NCI-H748 treated with DMSO at 0.1 percent for 48 hours (cell line): ENCODE measurements at places on chromosomes 1 and 21.

DNA sequence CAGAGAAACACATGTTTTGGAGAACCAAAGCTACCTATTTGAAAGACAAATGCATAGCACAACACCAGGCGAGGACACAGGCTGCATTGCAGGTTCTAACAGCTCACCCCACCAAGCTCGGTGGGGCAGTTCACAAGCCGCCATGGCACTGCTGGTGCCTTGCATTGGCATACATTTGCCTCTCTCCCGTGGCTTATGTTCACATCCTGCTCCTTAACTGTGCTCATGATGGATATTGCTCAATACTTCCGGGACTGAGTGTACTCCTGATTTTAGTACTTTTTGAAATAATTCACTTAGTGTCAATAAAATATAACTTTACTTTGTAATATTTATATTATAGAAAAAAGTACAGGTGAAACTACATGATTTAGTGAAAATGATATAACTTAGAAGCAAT lies 1187.4 kb upstream of the NCAM2 start:
- DNase-seq: no peak

GRCh38 chr1:226965581-226966440 lies 25.7 kb downstream of the COQ8A start:
- no peak for DNase-seq

DNA sequence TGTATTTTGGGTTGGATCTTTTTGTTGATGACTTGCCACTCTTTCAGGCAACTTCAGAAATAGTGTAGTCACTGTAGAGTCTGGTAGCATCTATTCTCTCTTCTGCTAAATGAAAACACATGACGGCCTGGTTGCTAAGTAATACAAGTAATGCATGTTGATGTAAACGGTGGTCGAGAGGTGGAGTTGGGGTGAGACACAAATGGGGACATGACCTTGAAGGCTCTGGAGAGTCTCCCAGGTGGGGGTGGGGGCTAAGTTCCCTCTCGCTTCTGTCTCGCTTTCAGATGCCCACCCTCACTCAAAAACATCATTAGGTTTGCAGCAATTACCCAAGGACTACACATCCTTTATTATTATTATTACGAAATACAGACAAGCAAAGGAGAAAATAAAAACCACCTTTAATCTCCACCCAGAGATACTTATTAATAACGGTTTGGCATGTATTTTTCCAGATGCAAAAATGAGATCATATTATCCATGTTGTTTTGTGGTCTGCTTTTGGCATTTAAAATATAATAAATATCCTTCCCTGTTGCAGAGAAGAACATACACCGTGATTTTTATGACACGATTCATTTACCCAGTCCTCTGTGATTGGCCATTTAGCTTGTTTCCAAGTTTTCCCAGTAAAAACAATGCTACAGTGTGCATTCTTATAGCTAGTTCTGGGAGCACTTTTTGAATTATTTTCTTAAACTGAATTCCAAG lies 138.1 kb downstream of the MIS18A start:
- no peak for DNase-seq

DNA sequence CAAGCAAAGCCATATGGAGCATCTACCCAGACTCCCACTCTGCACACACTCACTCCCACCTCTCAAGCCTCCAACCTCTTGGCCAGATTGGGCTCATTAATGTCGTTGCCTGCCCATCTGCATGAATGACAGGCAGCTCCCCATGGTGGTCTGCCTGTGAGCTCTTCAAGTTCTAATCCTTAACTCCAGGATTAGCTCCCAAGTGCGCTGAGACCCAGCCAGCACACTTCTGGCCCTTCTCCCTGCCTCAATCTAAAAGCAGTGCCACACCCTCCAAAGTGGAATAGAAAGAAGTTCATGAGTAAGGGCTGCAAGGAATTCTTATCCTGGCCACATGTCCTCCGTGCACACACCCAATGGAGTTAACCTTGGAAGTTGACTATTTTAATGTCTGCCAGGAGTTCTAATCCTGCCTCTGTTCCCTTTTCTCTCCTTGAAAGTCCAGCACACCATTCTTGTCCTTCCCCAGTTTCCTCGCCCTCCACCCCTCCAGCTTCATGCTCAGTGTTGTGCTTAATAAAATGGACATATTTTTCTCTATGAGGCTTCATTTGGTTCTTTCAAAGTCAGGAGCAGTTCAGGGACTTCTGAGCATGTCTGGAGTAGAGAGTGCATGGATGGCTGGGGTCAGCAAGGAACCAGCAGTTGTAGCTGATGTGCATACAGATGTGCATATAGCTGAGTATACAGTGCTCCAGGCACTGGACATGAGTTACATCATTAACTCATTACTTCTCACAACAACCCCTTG lies 30.1 kb downstream of the CAMK1G start:
- DNase-seq: no peak

GRCh38 chr1:92949937-92950817 lies 11.1 kb downstream of the DIPK1A start:
- no peak for DNase-seq

- no peak for DNase-seq
These were observed 354.9 kb downstream of the BARHL2 start for GRCh38 chr1:90362163-90362562.

DNA sequence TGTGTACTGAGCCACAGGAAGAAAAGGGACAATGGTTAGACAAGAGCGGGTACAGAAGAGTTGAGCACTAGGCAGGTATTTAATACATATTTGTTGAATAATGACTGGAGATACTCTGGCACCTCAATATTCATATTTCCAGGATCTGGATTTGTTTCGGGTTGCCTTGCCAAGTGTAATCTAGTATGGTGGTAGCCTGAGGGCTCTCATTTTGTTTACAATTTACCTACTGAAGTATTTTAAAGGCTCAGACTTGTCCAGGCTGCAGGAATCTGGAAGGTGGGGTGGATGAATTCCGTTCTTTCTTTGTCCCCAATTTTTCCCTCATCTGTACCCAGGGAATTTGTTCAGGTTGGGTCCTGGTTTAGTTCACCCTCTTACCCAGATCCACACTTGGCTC lies 95.0 kb downstream of the CACHD1 start:
- no peak for DNase-seq

DNA sequence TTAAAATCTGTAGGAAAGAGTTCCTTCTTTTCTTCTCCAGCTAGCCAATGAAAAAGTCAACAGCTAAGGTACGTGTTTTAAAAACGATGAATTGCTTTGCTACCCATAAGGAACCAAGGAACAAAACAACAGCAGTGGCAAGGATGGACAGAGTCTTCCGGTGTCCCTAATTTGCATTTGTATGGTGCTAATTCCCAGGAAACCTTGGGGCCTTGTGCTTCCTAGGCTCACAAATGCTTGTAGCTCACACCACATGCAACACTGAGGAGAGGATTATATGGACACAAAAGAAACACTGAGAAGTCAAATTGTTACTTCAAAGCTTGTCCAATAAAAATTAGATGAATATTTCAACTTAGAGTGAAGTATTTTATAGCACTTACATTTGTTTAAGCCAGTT lies 1.8 kb upstream of the PGBD5 start:
- DNase-seq: peak; percentile 32

DNA sequence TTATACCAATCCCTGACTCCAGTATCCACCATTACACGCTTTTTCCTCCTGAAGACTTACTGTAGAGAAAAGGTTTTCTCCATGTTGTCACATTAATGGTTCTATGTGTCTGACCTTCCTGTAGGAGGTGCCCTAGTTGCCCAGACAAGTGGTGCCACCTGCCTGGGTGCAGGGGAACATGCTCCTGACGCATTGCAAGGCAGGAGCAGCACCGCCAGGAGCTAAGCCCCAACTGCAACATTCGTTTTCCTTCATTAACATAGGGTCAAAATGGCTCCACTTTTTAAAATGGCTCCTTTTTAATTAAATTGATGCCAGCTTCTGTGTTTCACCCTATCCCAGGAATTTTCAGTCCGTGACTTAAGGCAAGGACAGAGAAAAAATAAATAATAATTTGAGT lies 220.1 kb upstream of the SAMSN1 start:
- no peak for DNase-seq

- no peak for DNase-seq
These were observed 6.8 kb downstream of the FUBP1 start for GRCh38 chr1:77972080-77972479.

GRCh38 chr1:165888552-165888920 lies 61.1 kb downstream of the UCK2 start:
- no peak for DNase-seq

DNA sequence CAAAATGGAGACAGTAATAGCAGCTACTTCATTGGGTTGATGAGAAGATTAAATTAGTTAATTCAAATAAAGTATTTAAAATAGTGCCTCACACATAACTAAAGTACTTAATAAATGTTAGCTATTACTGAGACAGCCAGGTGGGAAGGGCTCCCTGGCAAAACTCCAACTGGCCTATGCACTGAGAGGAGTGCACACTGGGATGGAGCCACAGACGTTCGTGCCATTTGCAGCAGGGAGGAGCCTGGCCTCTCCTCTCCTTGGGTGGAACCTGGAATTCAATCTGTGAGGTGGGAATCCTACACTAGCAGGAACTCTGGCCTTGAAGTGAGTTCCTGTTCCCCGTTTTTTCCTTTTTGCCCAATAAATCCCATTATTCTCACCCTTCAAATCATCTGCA lies 28.1 kb downstream of the SLC5A9 start:
- DNase-seq: no peak

DNA sequence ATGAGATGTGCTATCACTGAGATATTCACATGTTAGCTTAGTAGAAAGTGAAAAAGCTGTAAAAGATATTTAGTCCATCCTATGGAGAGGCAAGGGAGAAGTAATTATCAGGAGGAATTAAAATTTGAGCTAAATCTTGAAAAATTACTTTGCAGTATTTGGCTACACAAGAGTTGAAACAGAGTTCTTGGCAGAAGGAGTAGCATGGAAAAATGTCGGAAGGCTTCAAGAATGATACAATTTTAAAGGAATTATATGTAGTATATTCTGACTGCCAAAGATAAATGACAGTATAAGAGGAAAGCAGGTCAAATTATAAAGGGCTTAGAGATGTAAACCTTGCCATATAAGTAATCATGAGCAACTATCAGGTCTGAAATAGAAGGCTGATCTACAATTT lies 518.9 kb downstream of the BRINP3 start:
- DNase-seq: no peak

DNA sequence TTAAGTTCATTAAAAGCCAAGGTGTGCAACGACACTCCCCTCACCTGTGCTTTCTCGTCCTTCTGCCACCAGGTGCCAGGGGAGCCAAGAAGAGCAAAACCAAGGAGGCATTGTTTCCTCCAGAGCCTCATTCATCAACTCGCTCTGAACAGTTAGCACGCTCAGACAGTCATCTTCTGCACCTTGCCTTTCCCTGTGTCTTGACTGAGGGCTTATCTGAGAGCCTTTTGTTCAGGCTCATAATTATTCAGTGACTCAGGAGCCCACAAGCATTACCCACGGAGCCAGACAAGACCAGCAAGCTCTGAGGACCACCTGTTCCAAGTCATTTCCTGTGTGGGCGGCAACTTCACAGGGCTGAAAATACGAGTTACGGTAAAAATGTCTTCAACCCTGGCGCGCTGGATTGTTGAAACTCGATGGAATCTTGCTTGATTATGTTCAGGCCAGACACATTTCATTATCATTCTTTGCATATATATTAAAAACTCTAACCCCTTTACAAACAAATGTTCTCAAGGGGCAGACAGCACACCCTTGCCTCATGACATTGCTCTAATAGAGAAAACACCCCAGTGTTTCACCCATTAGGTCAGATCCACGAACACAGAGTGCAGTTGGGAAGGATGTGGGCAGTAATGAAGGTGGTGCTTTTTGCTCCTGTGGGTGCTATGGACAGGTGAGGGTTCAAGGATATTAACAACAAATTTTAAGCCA lies 89.7 kb upstream of the RUNX1 start:
- no peak for DNase-seq

DNA sequence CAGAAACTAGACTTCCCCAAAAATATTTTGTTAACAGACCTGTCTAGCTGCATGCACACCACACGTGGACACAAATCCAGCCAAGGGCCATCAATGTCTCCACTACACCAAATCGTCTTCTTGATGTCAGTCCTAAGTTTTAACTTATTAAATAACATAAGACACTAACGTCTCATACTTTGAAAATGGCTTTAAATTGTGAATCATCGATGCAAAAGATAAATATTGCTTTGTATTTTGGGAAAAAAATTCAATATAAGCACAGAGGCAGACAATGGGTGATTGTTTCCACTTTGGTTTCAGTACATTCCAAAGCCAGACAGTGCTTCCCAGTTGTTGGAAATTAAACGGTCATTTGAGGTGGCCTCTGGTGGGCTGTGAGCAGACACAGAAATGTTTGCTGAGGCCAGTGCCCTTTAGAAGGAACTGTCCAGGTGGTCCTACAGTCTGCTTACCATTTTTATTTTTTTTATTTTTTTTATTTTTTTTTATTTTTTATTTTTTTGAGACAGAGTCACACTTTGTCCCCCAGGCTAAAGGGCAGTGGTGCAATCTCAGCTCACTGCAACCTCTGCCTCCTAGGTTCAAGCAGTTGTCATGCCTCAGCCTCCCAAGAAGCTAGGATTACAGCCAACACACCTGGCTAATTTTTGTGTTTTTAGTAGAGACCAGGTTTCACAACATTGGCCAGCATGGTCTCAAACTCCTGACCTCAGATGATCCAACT lies 1.8 kb upstream of the KIAA2013 start:
- no peak for DNase-seq

DNA sequence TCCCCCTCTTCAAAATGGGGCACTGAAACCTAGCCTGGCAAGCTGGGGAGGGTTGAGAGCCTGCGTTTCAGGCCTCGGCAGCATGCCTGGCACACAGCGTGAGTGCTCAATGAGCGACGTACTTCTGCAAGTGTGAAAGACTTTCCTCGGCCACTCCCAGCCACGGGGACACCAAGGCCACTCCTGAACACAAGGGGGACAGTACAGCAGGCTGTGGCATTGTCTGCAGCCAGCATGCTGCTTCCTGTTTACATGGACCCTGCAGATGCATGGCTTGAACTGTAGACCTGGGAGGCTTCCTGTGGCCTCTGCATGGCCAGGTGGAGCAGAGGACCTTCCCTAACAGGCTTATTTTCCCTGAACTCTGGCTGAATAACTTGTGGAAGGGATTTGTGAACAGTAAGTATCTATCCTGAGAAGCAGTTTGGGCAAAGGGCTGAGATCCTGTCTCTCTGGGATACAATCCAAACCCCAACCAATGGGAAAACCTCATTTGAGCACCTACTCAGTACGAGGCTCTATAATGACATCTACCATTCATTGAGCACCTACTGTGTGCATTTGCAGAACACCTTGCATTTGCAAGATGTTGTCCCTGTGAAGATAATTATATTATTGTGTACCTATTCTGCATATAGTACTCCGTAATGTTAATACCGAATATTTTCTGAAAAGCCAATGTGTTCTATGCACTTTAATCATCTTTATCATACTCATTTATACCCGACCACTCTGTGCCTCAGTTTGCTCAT lies 9.9 kb upstream of the HSPG2 start:
- no peak for DNase-seq

- DNase-seq: no peak
These were observed 40.0 kb upstream of the PTPRC start for GRCh38 chr1:198598796-198599321.
